Activated CD4-positive, alpha-beta T cell treated with anti-CD3 and anti-CD28 coated beads for 36 hours (primary cell): ENCODE measurements at places on chromosomes 7 and 10. TPM values are rescaled to one million over a fixed set of nuclear protein-coding genes. Genes with fewer than 3 reads are reported as not detected.

DNA sequence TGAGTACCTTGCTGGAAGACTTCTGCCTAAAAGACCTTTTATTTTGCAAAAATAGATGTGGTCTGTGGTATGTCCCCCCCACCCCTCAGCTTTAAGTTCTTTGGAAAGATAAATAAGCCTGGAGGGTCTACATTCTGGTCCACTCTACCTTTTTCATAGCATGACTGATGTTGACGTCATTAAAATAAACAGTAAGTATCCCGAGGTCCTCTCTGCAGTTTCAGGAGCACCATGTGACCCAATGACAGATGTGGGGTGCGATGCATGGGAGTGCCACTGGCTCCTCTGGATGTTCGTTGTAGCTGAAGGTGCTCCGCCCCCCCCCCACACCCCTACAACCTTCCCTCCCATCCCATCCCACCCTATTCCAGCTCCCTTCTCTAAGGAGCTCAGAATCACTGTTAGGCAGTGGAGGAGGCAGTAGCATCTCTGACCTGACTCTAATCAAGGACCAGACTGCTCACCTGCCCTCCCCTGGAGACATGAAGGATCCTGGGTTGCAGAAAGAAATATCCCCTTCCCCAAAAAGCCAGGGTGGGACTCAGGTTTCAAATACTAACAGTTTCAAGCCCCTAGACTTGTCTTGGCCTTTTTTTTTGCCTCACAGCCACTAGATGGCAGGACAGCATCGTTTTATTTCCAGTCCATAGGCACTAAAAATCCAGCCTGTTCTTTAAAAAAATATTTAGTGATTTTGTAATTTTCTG, 25.1 kb downstream of the CASP7 start:
- peak; percentile 41 for DNase-seq

DNA sequence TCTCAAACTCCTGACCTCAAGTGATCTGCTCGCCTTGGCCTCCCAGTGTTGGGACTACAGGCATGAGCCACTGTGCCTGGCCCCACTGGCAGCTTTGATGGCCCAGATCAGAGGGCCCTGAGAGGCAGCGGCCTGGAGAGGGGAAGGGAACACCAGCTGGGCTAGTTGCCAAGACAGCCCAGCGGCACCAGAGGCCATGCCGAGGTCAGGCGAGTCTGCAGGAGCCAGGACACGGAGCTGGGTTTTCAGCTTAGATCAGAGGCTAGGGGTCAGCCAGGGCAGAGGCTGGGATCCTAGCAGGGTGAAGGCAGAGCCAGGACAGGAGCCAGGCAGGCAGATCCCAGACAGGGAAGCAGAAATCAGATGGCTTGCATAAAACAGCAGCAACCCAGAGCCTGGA, 92.9 kb downstream of the MYL10 start:
- no peak for DNase-seq

Gene CLDN4
- 0.16 TPM for total RNA-seq

DNA sequence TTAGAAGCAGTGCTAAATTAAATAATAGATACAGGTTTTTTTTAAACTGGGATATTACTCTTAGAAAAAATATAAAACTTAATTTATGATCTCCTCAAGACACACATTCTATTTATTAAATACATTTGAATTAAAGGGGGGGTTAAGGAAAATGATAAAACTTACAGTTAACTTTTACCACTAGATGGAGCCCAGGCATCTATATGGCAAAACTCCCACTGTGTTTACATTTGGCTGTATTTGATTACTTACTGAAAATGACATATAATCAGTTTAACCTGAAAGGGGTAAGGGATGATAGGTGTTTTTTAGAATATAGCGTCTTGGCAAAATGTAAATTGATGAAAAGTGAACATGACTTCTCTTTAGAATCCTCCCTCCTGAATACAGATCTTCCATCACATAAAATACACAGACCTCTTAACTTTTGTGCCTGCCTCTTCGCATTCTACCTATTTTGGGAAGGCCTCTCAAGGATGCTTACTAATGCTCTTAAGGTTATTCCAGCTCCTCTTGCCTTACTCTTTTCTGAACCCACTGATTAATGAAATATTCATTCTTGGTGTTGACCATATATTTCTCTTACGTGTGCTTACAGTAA, 235.7 kb downstream of the AGMO start:
- no peak for DNase-seq

GRCh38 chr10:60334991-60335390, 54.7 kb downstream of the ANK3 start:
- DNase-seq, result no peak
